ENCODE measurements at places on chromosomes 7 and 10.

DNA sequence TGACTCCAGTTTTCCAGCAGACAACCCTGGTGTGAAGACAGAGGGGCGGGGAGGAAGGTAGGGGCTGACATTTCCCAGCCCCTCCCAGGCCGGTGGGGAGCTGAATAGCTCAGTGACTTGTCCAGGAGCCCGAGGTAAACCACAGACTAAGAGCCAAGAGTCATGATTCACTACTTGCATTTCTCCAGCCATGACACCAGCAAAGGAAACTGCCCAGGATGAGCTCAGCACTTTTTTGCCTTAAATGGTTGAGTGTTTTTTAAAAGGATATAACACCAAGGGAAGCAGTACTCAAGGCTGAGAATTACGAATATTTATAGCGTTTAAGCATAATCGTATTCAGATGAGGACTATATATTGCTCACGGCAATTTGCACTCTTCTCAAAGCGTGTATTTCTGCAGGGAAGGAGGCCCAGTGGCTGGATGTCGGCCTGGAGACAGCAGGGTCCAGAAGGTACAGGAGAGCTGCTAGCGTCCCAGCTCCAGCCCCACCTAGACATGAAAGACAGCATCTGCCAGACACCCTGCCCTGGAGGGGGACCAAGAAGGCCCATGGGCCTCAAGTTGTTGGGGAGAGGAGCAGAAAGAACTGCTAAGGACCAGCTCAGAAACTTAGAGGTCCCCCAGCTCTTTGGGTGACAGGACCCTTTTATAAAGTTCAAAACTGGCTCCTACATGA is 141.4 kb downstream of the GRID1 start:
- DNase-seq = no peak

GRCh38 chr7:94301024-94301586 is 93.6 kb upstream of the COL1A2 start:
- DNase-seq = no peak

DNA sequence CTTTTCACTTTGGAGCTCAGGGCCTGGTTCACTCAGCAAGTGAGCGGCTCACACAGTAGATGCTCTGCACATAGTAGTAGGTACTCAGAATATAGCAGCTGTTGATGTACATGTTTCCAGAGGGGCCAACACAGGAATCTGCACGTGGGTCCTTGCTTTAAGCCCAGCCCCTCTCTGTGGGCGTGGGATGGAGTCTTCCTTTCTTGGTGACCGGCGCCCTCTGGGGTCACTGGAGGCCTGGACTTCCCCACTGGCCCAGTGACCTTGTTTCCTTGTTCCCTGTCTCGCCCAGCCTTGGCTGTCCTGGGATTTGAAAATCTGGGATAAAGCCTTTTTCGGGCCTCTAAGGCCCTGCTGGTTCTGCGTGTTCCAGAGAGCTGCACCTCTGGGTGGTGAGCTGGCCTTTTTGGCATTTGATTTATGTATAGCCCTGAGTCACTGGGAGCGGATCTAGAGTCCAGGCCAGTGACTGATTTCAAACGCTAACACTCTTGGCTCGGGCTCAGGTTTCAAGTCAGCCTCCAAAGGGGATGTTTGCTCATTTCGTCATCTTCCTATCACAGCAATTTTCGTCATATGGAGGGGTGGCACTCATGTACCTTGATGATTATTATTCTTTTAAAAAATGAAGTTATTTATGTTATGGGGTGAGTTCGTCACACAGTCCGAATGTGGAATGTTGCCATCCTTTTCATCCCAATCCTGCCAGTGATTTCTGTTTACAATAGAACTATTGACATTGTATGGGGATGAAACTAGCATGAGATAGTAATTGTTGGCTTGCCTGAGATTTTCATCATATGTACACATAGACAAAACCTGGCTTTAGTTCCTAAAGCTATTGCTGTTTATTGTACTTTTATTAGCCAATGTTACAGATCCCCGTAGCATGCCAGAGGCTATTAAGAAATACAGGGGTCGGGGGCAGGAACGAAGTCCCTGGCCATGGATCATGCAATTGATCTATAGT is 65.5 kb downstream of the CUX1 start:
- no peak for DNase-seq

GRCh38 chr10:124830445-124830844 is 28.8 kb downstream of the ABRAXAS2 start:
- DNase-seq = no peak

DNA sequence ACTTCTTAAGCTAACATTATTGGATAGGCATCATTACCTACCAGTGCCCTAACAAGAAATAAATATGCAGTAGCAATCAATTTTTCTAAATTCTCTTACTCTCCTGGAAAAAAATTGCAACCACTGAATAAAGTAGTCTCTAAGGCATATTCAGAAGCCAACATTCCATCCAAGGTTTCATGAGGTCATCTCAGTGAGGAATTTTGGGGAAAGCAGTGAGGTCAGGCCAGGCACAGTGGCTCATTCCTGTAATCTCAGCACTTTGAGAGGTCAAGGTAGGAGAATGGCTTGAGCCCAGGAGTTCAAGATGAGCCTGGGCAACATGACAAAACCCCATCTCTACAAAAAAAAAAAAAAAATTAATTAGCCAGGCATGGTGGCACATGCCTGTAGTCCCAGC is 75.9 kb upstream of the GHITM start:
- DNase-seq = no peak

- no peak for DNase-seq
Measured at GRCh38 chr7:20892776-20893175, 106.1 kb upstream of the SP8 start.

DNA sequence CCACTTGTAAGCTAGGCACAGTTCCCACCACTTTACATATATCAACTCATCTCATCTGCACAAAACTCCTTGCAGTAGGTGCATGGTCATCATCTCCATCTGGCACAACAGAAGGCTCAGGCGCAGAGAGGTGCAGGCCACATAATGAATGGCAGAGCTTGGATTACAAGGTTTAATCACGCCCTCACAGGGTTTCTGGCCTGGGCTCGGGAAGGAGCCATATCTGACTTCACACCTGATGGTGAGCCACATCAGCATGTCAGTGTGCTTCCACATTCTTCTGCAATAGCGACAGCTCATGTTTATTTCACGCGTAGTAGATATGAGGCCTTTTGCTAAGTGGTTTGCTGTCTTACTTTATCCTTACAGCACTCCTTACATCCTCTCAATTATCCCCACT is 650.2 kb downstream of the INHBA start:
- no peak for DNase-seq

GRCh38 chr10:707861-708260 is 18.4 kb upstream of the DIP2C start:
- DNase-seq = no peak

DNA sequence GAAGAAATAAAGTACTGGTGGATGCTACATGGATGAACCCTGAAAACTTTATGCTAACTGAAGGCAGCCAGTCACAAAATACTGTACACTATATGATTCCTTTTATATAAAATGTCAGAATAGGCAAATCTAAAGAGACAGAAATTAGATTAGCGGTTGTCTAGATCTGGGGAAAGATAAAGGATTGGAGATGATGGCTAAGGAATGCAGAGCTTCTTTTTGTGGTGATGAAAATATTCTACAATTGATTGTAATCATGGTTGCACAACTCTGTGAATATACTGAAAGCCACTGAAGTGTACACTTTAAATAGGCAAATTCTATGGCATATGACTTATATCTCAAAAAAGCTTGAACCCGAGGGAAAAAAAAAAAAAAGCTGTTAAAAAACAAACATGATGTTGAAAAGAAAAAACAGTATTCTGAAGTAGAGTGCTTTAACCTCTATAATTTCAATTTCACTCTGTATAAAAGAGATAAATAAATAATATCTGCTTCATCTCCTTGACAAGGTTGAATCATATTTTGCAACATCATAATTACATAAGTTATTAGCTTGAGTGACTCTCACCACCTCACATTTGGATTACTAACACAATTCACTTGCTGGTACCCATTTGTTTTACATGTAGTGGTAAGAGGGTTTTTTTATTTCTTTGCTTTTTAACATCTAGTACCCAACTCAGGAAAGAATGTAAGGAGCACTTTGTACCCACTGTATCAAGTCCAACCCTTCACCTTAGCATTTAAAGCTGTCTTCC is 2.8 kb upstream of the GNAI1 start:
- no peak for DNase-seq

DNA sequence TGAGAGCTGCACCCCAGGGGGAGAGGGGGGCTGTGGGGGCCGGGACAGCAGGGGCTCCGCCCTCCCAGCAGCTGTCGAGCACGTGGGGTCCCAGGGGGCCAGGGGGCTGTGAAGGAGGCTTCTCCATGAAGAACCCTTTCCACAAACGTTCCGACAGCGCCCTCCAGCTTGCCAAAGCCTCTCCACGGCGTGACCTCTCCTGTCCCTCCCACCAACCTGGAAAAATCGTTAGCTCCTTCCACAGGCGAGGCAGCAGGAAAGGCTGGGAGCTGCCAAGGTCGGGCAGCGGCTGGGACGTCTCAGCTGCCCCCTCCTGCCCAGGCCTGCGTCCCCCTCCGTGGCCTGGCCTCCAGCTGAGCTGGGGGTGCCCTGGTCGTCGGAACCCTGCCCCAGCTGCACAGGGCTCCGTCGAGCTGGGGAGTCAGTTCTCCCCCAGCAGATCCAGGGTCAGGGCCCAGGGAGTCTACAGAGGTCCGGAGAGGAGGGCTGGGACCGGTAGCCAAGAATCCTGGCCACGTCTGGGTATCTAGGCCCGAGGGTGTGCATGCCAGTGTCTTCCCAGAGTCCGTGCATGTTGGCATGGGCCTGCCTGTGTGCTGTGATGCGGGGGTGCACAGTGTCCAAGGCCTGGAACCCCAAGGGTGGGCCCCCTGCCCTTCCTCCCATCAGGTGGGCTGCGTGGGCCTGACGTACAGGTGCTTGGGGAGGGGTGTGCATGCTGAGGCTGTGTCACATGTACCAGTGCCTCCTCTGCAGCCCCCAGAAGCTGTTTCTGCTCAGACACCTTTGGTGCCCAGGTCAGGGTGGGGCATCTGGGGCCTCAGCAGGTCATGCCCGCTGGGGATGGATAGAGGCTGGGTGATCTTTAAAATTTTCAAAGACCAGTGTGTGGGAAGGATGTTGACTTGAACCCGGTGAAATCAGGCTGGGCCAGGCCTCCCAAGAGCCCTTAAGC is 66.5 kb downstream of the UNCX start:
- no peak for DNase-seq

DNA sequence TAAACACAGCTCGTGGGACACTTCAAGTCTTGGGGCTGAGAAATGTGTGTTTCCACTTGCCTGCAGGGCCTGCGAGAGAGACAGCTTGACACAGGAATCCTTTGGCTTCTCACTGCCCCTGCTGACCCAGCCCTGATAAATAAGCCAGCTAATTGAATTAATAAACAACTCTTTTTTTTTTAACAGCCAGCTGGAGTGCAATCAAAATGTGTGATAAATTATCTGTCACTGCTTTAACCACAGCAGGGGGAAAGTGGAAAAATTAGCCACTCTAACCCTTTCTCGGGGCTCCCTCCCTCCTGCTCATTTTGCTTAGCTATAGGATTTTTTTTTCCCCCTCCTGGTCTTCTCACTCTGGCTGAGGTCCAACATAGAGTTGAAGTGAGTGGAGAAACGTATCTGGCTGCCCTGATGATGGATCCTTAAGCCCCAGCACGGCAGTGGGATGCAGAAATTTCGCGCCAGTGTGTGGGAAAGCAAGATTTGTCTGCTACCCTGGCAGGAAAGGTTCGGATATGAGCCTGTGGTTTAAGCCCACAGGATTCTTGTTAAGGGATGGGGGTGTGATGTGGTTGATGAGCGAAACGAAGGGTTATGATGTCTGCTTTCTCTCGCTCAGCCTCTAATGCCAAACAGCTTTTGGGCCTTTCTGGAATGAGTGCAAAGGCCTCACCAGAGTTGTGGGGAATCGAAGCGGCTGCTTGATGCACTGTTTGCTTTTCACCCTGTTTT is 173.8 kb downstream of the TRIL start:
- no peak for DNase-seq

GRCh38 chr10:75475460-75476182 is 44.2 kb downstream of the LRMDA start:
- no peak for DNase-seq

DNA sequence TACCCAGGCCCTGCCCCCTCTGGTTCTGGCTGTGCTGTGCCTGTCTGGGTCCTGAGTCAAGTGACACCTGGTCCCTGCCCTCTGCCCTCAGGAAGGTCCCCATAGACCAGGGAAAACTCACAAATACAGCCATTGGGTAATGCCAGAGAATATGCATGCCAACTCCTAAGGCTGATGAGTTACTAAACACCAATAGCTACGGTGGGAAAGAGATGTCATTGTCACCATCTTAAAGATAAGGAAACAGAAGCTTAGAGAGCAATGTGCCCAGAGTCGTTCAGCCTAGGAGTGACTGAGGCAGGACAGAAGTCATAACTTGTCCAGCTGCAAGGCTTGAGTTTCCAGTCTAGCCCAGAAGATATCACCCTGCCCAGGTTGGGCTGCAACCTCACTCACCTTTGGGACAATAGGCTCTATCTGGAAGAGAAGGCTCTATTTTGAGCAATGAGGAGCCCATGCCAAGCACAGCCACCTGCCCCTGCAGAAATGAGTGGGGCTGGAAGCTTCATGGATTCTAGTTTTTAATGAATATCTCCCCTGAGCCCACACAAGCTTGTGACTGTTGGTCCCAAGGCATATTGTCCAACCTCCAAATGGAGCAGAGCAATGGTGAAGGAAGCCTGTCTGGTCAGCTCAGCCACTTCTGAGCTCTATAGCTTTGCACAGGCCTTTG is 42.6 kb downstream of the ZNF273 start:
- no peak for DNase-seq

- DNase-seq = no peak
Measured at GRCh38 chr10:11276449-11276990, 258.8 kb downstream of the CELF2 start.
